A673 (cell line): ENCODE measurements at places on chromosomes 4 and X. TPM values are rescaled to one million over a fixed set of nuclear protein-coding genes. Genes with fewer than 3 reads are reported as not detected.
A peak's percentile ranks its signal among the peaks of the same experiment; 100 is the strongest.

- no peak for DNase-seq
- no peak overlapping the region for H3K4me3 ChIP-seq
- no peak overlapping the region for H3K27ac ChIP-seq
These were observed 13.4 kb upstream of the CHIC2 start for GRCh38 chr4:54077812-54078211.

DNA sequence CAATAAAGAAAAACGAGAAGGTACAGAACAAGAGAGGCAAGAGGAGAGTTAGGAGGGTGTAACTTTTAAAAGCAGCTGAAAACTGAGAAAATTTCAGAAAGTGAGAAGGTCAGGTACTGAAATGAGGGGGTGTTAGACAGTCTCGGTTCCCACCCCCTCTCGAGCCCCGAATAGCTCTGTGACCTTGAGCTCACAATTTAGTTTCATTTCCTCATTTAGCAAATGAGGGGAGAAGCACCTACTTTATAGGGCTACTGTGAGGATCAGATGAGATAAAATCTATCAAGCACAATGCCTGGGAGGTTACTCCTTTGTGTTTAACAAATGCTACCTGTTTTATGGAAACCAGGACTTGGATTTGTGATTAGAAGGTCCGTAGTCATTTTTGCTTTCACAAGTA, 4.9 kb downstream of the UGT8 start:
- no peak for DNase-seq
- H3K27ac ChIP-seq: no peak overlapping the region
- H3K27me3 ChIP-seq: peaks cover 22% of the 10 kb centered on the region
- H3K4me1 ChIP-seq: peaks cover 4% of the 10 kb centered on the region
- H3K4me3 ChIP-seq: no peak overlapping the region

- DNase-seq: no peak
- H3K4me1 ChIP-seq: no peaks in the 10 kb centered on the region
- H3K36me3 ChIP-seq: no peaks in the 10 kb centered on the region
- no peak overlapping the region for H3K27ac ChIP-seq
These were observed 155.8 kb downstream of the ARAP2 start for GRCh38 chr4:36088542-36088941.

GRCh38 chr4:73864365-73864764, 4.8 kb upstream of the CXCL1 start:
- no peaks in the 10 kb centered on the region for H3K36me3 ChIP-seq
- H3K27me3 ChIP-seq: no peaks in the 10 kb centered on the region
- DNase-seq: no peak
- no peaks in the 10 kb centered on the region for H3K4me1 ChIP-seq
- H3K4me3 ChIP-seq: no peak overlapping the region
- no peak overlapping the region for H3K27ac ChIP-seq

- no peaks in the 10 kb centered on the region for H3K36me3 ChIP-seq
- H3K27ac ChIP-seq: no peak overlapping the region
These were observed 95.5 kb upstream of the ZNF518B start for GRCh38 chr4:10552591-10553280.

- no peak overlapping the region for H3K27ac ChIP-seq
- H3K36me3 ChIP-seq: no peaks in the 10 kb centered on the region
- peaks cover 15% of the 10 kb centered on the region for H3K4me1 ChIP-seq
- no peak overlapping the region for H3K4me3 ChIP-seq
- no peak for DNase-seq
These were observed 27.5 kb upstream of the ASMTL start for GRCh38 chrX:1480082-1480785.

GRCh38 chr4:70515367-70516250, 2.8 kb upstream of the AMTN start:
- H3K4me3 ChIP-seq: no peak overlapping the region
- H3K27me3 ChIP-seq: no peaks in the 10 kb centered on the region
- H3K27ac ChIP-seq: no peak overlapping the region
- no peak for DNase-seq
- H3K4me1 ChIP-seq: no peaks in the 10 kb centered on the region

DNA sequence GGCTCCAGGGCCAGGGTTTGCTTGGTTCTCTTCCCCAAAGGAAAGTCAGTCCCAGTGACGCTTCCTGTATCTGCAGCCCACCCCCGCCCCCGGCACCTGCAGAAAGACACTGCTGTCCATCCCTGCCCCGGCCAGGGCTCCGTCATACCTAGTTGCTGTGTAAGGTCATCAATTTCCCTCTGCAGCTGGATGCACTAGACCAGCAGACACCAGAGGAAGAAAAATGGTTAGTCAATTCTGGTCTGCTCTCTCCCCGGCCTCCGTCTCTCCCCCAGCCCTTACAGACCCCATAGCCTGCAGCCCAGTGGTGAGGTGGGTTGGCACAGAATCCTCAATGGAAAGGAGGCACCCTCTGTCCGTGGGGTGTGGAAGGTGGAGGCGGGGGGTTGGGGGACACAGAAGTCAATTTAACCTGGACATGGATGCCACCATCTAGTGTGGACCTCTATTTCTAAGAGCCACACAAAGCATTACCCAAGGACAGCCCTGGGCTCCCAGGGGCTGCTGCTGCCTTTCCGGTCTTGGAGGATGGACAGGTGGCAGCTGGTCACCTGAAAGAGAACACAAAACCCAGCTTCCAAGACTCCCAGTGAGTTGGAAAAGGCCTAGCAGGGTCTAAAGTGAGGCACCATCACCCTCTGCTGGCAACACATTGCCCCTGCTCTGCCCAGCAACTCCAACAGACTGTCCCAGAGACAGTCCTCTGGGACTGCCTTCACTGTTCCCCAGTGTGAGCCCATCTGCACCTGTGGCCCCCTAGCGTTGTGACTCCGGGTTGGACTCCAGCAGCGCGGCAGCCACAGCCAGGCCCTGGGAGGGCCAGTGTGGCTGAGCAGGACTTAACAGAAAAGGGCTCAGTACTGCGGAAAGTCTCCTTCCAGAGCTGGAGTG, 40.2 kb upstream of the NHSL2 start:
- DNase-seq: peak; percentile 14
- H3K27ac ChIP-seq: no peak overlapping the region
- peaks cover 24% of the 10 kb centered on the region for H3K27me3 ChIP-seq
- no peaks in the 10 kb centered on the region for H3K36me3 ChIP-seq

DNA sequence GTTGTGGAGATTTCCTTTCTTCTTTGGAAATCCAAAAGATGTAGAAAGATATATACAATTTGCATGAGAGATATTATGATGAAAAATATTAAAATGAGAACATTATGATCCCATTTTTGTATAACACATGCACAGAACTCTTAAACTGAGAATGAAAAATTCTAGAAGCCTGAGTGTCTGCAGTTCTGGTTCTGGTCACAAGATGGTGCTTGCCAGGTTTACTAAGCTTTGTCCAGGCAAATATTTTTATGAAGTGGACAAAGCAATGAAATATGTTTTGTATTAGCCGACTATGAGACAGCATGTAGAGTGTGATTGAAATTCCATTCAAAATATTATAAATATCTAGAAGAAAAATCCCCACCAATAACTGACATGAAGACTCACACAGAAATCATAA, 2.2 kb downstream of the PWWP3B start:
- H3K27ac ChIP-seq: no peak overlapping the region
- no peaks in the 10 kb centered on the region for H3K4me1 ChIP-seq
- peaks cover 20% of the 10 kb centered on the region for H3K27me3 ChIP-seq
- no peak for DNase-seq
- H3K36me3 ChIP-seq: no peaks in the 10 kb centered on the region

DNA sequence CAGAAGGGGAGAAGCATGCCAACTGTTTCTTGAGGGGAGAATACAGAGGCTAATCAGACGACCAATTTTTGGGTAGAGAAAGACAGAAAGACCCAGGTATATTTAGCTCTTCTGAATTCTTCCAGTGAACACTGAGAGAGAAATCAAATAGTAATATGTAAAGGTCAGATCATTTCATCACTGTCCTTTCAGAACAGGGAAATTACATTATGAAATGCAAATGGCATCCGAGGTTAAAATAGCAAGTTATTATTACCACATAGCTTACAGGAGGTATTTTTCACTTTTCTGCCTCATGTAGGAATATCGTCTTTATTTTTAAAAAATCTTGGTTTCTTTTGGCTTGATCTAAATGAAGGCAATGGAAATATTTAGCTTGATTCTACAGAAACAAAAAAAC, 18.0 kb downstream of the GABRB1 start:
- DNase-seq: no peak
- H3K27me3 ChIP-seq: no peaks in the 10 kb centered on the region
- no peak overlapping the region for H3K27ac ChIP-seq
- peaks cover 6% of the 10 kb centered on the region for H3K4me1 ChIP-seq
- H3K36me3 ChIP-seq: no peaks in the 10 kb centered on the region
- H3K4me3 ChIP-seq: no peak overlapping the region

Gene SLC2A9
- not detected in 2 replicates for total RNA-seq

Gene POU3F4
- total RNA-seq: not detected in 2 replicates

Gene SLITRK2
- total RNA-seq: not detected in 2 replicates

Gene SCML2
- total RNA-seq: 13.9 and 14.6 TPM in 2 replicates
